ENCODE measurements at places on chromosomes 4 and X.
A peak's percentile ranks its signal among the peaks of the same experiment; 100 is the strongest.

- no peaks in the 10 kb centered on the region for H3K36me3 ChIP-seq
- DNase-seq = no peak
- H3K27ac ChIP-seq = no peak overlapping the region
- H3K27me3 ChIP-seq = no peaks in the 10 kb centered on the region
- H3K4me3 ChIP-seq = no peak overlapping the region
Observed at GRCh38 chr4:97238956-97239666, 904.2 kb downstream of the STPG2 start.

GRCh38 chrX:17377091-17377717 lies 2.2 kb downstream of the NHS start:
- H3K27me3 ChIP-seq = peaks cover 63% of the 10 kb centered on the region
- H3K36me3 ChIP-seq = no peaks in the 10 kb centered on the region
- peaks cover 7% of the 10 kb centered on the region for H3K4me1 ChIP-seq
- no peak overlapping the region for H3K4me3 ChIP-seq
- no peak overlapping the region for H3K27ac ChIP-seq
- no peak for DNase-seq

GRCh38 chr4:126647756-126648397 lies 984.9 kb upstream of the INTU start:
- H3K36me3 ChIP-seq = no peaks in the 10 kb centered on the region
- no peaks in the 10 kb centered on the region for H3K27me3 ChIP-seq
- H3K4me3 ChIP-seq = no peak overlapping the region
- H3K4me1 ChIP-seq = no peaks in the 10 kb centered on the region
- no peak overlapping the region for H3K27ac ChIP-seq
- DNase-seq = no peak

GRCh38 chrX:155070975-155071693 lies at the start of the genes BRCC3, CMC4 and MTCP1:
TSS of gene BRCC3 (plus strand) at chrX:155071508. CDS start at chrX:155071528, 20 bp downstream.
TSS of gene CMC4 (minus strand) at chrX:155071136. CDS start at chrX:155064023, 7,113 bp downstream.
TSS of gene MTCP1 (minus strand) at chrX:155071136. CDS start at chrX:155066010, 5,126 bp downstream.
- no peaks in the 10 kb centered on the region for H3K27me3 ChIP-seq
- peaks cover 60% of the 10 kb centered on the region for H3K4me1 ChIP-seq
- H3K4me3 ChIP-seq = peak within 1 kb of the TSS; percentile 92
- peaks cover 32% of the 10 kb centered on the region for H3K36me3 ChIP-seq
- H3K27ac ChIP-seq = peak within 1 kb of the TSS; percentile 96

- no peak overlapping the region for H3K27ac ChIP-seq
- no peaks in the 10 kb centered on the region for H3K36me3 ChIP-seq
- H3K27me3 ChIP-seq = no peaks in the 10 kb centered on the region
- DNase-seq = no peak
Observed at GRCh38 chrX:29295987-29296680, 708.9 kb downstream of the IL1RAPL1 start.

DNA sequence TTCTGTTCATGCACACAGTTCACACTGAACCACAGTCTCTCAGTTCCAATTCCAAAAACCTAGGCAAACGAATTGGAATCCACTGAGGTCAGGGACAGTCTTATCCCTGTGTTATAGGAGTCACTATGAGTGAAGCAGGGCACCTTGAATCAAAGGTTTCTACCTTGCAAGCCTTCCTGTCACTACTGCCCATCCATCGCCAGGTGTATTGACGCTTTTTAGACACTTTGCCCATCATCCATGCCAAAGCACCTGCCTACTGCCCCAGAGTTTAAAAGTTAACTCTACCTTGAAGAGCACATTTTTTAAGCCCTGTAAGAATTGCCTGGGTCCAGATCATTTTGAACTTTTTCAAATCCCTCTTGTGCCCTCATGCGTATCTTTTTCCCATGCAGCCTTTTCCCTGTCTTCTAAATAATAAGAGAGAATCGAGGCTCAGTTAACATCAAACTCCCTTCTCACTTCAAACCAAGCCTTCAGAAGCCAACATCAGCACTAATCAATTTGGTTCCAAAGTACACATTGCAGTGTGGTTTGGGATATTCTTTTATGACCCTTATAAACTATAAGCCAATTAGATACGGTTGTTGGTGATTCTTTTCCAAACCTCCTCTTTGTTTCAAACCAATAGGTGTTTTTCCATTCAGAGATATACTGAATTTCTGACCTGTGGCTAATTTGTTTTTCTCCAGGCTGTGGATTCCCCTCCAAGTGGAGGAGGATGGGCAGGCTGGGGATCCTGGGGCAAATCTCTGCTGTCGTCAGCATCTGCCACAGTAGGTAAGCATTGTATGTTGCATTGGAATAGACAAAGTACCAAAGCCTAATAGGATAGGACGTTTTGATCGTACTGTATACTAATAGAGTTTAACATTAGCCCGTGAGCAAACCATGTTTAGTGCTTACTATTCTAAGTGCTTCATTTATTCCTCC lies 23.7 kb downstream of the FAM114A1 start:
- no peak overlapping the region for H3K27ac ChIP-seq
- peaks cover 16% of the 10 kb centered on the region for H3K4me1 ChIP-seq
- peaks cover 3% of the 10 kb centered on the region for H3K27me3 ChIP-seq
- H3K4me3 ChIP-seq = no peak overlapping the region
- DNase-seq = no peak

DNA sequence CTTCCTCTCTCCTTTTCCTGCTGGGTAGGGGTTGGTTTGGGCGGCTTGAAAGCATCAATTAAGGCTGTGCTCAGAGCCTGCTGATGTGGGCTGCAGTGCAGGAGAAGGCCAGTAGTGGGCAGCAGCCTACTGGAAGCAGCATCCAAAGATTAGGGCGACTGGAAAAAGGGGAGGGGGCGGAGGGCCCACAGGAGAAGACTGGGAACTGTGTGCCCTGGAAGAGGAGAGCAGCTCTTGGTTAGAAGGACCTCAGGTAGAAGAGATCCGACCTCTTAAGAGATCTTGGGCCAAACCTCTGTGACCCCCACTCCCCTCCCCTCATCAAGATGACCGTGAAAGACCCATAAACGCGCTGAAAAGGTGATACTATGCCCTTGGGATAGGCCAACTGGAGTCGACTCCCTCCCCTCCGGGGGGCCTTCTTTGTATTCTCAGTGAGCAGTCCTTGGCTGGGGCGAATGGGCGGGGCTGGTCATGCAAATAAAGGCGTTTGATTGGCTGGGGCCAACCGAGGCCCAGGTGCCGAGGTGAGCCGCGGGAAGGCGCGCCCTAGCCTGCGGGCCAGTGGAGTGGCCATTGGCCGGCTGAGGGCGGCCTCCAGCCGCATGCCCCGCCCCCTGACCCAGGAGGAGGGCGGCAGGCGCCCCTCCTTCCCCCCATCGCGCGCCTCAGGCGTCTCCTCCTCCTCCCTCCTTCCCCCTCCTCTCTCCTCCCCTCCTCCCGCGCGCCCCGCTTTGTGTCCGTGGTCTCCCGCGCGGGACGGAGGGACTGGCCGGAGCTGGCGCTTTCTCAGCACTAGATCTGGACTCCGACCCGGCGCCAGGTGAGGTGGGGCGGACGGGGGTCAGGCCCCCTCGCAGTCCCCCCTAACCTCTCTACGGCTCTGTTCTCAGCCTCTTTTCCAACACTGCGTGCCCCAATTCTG lies 10.1 kb downstream of the DLG3 start:
- DNase-seq = peak; percentile 84
- peaks cover 10% of the 10 kb centered on the region for H3K36me3 ChIP-seq
- H3K27me3 ChIP-seq = no peaks in the 10 kb centered on the region
- peak overlapping the region; percentile 93 for H3K27ac ChIP-seq
- peaks cover 52% of the 10 kb centered on the region for H3K4me1 ChIP-seq
- H3K4me3 ChIP-seq = peak overlapping the region; percentile 81

DNA sequence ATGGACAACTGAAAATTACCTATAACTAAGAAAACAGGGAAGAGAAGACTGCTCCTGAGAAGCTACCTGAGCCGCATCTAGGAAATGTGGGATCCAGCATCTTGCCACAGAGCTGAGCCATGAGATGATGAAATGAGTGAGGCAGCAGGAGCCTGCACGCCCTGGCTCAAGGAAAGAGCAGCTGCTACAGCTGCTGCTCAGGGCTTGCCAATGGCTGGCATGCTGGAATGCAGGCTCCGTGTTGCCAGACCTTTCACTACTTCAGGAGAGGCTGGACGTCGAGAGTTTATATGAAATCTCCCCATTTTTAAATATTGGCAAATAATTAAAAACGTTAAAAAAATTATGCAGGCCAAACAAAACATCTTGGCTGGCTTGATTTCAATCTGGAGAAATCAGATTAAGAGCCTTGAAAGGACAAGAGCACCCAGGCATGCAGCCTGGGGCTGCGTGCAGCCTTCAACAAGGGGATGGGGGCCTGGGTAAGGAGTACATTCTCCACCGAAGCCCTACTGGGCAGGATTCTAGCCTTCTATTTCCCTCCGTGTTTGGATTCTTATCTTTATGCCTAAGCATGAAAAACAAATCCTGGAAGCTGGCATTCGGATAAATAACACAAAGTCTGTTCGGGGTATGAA lies 227.6 kb downstream of the NR3C2 start:
- DNase-seq = no peak
- H3K4me3 ChIP-seq = no peak overlapping the region
- peaks cover 29% of the 10 kb centered on the region for H3K4me1 ChIP-seq
- H3K36me3 ChIP-seq = no peaks in the 10 kb centered on the region
- no peak overlapping the region for H3K27ac ChIP-seq
- H3K27me3 ChIP-seq = no peaks in the 10 kb centered on the region

DNA sequence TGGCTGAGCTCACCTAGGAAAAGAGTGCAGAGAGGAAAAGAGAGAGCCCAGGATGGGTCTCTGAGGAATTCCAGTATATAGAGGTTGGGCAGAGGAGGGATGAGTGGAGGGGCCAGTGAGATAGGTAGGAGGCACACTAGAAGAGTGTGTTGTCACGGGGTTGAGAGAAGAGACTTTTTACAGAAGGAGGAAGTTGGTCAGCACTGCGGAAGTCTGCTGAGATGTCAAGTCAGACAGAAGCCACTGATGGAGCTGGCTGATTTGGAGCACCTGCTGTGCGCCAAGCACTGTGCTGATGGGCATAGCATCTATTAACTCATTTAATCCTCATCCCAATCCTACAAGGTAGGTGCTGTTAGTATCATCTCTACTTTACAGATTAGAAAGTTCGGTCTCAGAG lies 60.4 kb downstream of the EFNB1 start:
- DNase-seq = no peak
- no peak overlapping the region for H3K4me3 ChIP-seq
- no peaks in the 10 kb centered on the region for H3K36me3 ChIP-seq
- peaks cover 4% of the 10 kb centered on the region for H3K27me3 ChIP-seq

- H3K27ac ChIP-seq = no peak overlapping the region
- peaks cover 12% of the 10 kb centered on the region for H3K27me3 ChIP-seq
- DNase-seq = no peak
- H3K36me3 ChIP-seq = no peaks in the 10 kb centered on the region
Observed at GRCh38 chrX:40402831-40403533, 177.8 kb upstream of the ATP6AP2 start.

- H3K4me3 ChIP-seq = no peak overlapping the region
- no peak for DNase-seq
- no peaks in the 10 kb centered on the region for H3K4me1 ChIP-seq
- H3K36me3 ChIP-seq = no peaks in the 10 kb centered on the region
Observed at GRCh38 chrX:67622053-67622585, 78.3 kb downstream of the AR start.

DNA sequence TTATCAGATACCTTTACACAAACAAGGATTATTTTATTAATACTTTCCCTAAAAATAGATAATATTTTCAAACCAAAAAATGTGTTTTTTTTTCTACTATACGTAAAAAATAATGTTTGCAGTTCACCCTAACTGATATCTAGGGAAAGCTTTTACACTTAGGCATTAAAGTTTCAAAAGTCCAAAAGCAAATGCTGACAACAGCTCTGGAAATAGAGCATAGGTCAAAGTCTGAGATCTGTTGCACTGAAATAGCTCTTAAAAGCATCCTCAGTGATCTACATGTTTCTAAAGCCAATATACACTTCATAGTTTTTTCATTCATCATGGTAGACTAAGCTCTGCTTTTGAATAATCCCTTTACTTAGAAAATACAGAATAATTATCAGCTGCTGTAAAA lies 222.8 kb downstream of the TRAM1L1 start:
- no peak overlapping the region for H3K27ac ChIP-seq
- H3K4me3 ChIP-seq = no peak overlapping the region
- H3K36me3 ChIP-seq = no peaks in the 10 kb centered on the region

DNA sequence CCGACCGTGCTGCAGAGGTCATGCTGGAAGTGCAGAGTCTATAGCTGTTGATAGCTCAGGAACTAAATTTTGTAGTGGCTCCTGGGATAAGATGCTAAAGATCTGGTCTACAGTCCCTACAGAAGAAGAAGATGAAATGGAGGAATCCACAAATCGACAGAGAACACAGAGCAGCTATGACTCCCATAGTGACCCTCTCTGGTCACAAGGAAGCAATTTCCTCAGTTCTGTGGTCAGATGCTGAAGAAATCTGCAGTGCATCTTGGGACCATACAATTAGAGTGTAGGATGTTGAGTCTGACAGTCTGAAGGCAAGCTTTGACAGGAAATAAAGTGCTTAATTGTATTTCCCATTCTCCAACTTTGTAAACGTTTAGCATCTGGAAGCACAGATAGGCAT lies 8.8 kb downstream of the MANBA start:
- no peaks in the 10 kb centered on the region for H3K27me3 ChIP-seq
- H3K4me3 ChIP-seq = no peak overlapping the region
- peaks cover 4% of the 10 kb centered on the region for H3K4me1 ChIP-seq
- no peak for DNase-seq

- no peak overlapping the region for H3K4me3 ChIP-seq
- peaks cover 53% of the 10 kb centered on the region for H3K4me1 ChIP-seq
- H3K27me3 ChIP-seq = no peaks in the 10 kb centered on the region
- H3K27ac ChIP-seq = peak overlapping the region; percentile 85
- H3K36me3 ChIP-seq = peaks cover 55% of the 10 kb centered on the region
Observed at GRCh38 chr4:17817027-17817426, 6.2 kb downstream of the NCAPG start.

GRCh38 chr4:161564230-161564834 lies 599.5 kb downstream of the FSTL5 start:
- H3K27me3 ChIP-seq = no peaks in the 10 kb centered on the region
- no peak overlapping the region for H3K27ac ChIP-seq
- no peaks in the 10 kb centered on the region for H3K36me3 ChIP-seq
- no peaks in the 10 kb centered on the region for H3K4me1 ChIP-seq

DNA sequence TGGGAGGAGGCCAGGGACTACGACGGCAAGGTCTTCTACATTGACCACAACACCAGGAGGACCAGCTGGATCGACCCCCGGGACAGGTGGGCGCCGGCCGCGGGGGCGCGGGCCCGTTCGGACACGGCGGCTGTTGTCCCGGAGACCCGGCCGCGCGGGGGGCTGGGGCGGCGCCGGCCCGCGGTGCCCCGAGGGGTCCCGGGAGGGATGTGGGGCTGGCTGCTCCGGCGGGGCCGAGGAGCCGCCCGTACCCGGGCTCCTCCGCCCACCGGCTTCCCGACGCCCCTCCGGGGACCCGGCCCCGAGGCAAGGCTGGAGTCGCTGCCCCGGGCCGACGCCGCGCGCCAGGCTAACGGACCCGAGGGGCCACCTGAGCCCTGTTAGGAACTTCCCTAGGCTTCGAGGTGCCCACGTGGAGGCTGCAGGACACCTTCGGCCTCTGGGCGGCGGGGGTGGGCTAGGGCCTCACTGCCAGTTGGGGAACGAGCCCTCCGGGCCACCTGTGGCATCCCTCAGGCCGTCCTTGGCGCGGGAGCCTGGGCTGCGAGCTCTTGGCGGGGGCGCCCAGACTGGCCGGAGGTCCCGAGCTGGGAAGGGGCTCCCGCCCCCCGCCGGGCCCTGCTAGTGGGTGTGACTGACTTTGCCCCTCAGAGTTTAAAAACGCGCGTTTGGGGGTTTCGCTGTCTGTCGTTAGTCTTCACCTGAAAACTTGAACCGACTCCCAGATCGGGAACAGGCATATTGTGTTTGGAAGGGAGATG lies 660 bp downstream of the WWC2 start:
- H3K27me3 ChIP-seq = peaks cover 65% of the 10 kb centered on the region
- H3K4me1 ChIP-seq = peaks cover 2% of the 10 kb centered on the region
- H3K36me3 ChIP-seq = no peaks in the 10 kb centered on the region
- H3K27ac ChIP-seq = no peak overlapping the region
- H3K4me3 ChIP-seq = peak overlapping the region; percentile 64

Data from activated naive CD4-positive, alpha-beta T cell treated with anti-CD3 and anti-CD28 coated beads, Interleukin-2, amount 10 ng/mL, durations not matched to agents 7 days and 5 days (primary cell).